GM19239 (cell line): ENCODE measurements at places on chromosomes 2 and 18.

GRCh38 chr2:193584522-193584938, 1389.8 kb upstream of the TMEFF2 start:
- no peak for DNase-seq

DNA sequence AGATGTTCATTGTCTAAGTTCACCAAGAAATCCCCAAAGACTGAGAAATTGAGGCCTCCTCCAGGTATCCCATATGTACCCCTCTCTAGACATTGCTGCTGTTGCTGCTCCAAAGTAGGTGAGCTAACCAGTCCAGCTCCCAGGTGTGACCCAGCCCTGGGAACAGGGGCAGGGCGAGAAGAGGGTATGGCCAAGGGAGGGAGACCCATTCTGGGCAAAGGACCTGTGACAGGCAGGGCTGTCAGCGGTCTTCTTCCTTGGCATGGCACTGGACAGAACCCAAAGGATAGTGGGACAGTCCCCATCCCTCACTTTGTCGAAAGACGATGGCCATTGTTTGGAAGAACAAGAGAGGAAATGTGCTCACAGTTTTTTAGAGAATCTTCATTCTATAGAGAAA, 7.2 kb upstream of the INO80C start:
- DNase-seq, result no peak

DNA sequence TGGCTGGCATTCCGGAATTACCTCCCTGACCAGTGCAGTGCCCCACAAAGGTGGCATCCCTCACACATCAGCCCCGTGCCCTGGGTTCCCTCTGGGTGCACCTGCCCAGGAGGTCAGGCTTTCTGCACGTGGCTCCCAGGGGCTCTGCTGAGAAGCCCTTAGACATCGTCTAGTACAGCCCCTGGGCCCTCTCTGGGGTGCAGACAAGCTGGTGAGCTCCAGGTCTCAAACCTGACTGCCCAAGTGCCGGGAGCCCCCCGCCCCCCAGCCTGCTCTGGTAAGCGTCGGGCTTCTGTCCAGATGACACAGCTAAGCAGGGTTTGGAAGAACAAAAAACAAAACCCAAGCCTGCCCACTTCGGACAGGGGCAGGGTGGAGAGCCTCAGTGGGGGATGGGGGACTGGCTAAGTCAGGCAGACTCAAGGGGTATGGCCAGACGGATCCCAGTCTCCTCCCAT, 20.2 kb downstream of the TWIST2 start:
- DNase-seq, result no peak

- DNase-seq, result no peak
Measured at GRCh38 chr2:195343942-195344530, 313.0 kb upstream of the SLC39A10 start.

DNA sequence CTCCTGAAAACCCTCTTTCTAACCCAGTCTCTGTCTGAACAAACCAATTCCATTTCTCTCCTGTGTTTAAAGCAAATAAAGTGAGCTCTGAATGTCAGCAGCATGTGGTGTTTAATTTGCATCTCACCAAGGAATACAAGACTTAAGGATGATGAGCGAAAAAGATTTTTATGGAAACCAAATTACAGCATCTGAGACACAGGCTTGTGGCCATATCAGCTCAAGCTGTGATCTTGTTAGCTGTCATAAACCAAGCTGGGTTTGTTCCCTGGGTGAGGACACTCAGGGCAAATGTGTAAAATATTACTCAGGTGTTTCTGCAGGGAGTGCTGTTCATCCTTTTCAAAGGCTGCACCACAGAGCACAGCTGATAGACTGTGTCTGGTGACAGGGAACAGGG, 129.3 kb upstream of the REV1 start:
- DNase-seq, result no peak

DNA sequence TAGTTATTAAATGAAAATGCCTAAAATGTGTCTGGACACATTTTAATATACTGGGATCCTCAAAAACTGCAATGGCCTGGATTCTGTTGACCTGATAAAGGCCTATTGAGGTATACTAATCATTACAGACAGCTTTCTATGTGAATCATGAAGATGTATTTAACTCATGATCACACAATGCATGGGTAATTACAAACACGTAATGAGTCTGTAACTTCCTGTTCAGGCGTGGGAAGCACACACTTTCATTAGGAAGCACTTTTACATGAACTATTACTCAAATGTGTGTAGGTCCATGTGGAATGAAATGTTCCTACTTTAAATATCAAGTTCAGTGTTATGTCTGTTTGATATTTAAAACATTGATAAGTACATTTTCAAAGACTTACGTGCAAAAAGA, 108.7 kb downstream of the NCKAP5 start:
- DNase-seq, result no peak

DNA sequence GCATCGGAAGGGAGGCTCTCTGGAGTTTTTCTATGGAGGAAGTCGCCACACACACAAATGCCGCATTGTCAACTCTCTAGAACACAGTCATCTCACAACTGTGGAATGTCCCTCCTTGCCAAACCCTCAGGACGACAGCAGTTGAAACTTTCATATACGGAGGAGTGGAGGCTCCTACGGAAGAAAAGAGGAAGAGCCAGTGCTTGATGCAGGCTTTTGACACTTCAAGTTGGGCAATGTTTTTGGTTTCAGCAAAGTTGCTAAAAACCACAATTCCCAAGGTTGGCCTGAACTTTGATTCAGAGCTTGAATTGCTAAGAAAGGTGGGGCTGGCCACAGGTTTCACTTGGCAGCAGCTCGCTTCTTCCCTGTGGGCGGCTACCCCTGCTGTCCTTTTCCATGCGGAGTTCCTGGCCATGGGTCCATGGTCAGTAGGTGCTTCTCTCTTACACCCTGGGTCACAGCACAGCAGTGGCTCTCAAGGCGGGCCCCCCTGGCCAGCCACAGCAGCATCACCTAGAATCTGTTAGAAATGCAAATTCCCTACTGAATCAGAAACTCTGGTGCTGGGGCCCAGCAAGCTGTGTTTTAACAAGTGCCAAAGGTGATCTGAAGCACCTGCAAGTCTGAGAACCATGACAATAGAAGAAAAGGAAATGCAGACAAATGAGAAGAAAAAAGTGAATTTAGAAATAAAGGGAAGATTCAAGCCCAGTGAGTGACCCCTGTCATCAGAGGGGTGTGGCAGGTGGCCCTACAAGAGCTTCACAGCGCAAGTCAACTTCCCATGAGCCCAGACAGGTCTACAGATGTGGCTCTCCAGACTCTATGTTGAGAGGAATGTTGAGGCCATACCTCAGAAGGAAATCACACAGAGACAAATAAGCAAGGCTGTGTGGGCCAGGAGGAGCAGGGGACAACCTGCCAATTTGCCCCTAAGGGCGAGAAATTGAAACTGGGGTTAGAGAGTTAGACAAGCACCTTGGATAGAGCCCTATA, 856.4 kb downstream of the RNF144A start:
- peak; percentile 7 for DNase-seq

- DNase-seq, result no peak
Measured at GRCh38 chr2:186129767-186130581, 356.1 kb upstream of the ZC3H15 start.

- no peak for DNase-seq
Measured at GRCh38 chr2:205864491-205864890, 182.2 kb downstream of the NRP2 start.

DNA sequence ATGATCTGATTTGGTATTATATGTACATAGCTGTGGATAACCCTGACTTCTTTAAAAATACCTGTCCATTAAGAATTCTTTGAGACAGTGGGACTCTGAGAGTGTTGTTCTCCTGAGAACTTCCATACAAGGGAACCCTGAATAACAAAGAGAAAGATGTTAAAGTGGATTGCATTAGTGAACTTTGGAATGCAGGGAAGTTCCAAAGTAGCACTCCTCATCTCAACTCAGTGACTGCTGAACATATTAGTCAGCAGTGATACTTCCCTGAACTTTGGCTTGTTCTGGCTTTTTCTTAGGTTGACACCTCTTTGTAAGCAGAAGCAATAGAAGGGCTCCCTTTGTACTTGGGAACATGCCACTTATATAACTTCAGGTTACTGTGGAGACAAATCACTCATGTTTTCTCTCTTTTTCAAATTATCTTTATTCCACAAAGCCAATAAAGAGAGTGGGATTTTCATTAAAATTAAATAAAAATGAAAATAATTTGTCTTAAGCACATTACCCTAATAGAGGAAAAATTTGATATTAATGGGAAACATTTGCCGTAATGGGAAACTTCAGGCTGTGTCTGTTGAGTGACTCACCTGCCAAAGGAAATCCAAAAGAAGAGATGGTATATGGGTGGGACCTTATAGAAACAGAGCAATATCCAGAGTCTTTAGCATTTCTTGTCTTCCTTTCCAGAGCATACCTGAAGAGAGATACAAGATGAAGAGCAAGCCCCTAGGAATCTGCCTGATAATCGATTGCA, 33.3 kb downstream of the CFLAR start:
- DNase-seq, result no peak

GRCh38 chr2:50722776-50723175, 309.2 kb downstream of the NRXN1 start:
- DNase-seq, result no peak

- DNase-seq, result no peak
Measured at GRCh38 chr18:519019-519879, 18.7 kb upstream of the COLEC12 start.

DNA sequence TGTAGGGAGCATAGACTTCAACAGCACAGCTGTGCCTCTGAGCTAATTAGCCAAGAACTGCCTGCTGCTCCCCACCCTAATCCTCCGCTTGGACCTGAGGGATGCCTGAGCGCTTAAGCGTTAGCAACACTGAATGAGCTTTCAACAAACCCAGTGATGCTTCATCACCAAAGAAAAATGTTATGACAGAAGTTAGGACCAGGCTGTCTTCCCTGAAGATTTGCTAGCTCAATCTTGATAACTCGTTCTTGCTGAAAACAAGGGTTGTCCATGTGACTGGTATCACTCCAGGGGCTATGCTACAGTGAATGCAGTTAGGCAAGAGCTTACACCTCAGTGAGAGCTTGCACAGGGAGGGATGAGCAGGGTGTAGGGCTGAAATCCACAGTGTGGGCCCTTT, 190.7 kb upstream of the SIX2 start:
- DNase-seq, result no peak

DNA sequence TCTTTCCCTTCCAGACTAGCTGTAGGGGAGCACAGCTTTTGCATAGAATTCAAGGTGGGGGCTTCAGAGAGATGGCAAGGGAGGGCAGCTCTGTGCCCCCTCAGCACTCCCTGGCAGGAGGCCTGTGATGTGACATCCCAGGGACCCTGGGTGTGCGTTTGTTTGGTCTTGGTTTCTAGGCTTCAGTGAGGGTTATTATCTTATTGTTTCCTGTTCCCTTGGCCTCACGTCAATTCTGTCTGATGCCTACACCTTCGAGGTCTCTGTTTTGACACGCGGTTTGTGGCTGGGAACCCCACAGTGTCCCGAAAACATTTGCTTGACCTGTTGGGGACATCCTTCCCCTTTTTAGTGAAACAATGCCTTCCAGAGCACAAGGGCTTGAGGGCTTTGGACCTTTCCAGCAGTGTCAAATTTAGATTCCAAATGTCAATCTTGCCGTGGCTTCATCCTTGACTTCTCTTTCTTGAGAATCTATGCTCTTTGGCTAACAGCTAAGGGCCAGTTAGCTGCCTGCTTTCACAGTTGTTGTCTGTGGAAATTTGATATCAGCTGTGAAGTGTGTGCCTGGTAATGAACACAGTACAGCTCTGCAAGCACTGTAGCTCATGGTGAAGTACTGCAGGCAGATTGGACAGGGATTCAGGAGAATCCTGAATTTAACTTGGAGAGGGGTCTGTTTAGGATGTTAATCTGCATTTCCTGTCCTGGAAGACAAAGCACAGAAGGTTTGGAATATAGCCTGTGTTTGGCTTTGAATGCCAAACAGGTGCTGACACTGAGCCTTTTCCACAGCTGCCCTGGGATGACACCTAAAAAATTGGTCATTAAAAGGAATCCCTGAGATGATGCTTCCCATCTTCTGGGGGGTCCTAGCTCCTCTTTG, 108.2 kb upstream of the CXCR4 start:
- no peak for DNase-seq

GRCh38 chr18:70036771-70037347, 89.2 kb upstream of the CD226 start:
- peak; percentile 27 for DNase-seq

DNA sequence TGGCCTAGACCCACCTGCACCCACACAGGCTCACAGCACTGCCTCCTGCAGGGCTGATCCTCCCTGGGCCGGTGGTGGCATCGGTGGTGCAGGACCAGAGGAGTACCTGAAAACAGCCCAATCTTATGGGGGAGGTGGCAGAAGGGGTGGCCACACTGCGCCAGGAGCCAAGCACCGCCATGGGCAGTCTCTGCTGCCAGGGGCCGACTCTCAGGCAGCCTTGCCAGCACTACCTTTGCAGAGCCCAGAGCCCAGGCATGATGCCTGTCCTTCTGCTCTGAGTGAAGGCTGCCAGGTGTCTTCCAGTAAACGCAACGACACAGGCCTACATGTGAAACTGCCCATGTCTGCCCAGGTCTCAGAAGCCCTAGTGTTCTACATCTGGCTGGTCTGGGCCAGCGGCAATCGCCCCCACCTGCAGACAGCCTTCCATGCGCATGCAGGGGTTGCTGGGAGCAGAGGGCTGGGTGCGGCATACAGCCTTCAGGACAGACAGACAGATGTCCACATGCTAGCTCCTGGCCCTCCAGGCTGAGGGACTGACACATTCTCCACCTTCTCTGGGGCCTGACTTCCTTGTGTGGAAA, 6.8 kb downstream of the HS6ST1 start:
- DNase-seq, result no peak

- DNase-seq, result no peak
Measured at GRCh38 chr2:202036601-202037037, 3.0 kb downstream of the FZD7 start.

DNA sequence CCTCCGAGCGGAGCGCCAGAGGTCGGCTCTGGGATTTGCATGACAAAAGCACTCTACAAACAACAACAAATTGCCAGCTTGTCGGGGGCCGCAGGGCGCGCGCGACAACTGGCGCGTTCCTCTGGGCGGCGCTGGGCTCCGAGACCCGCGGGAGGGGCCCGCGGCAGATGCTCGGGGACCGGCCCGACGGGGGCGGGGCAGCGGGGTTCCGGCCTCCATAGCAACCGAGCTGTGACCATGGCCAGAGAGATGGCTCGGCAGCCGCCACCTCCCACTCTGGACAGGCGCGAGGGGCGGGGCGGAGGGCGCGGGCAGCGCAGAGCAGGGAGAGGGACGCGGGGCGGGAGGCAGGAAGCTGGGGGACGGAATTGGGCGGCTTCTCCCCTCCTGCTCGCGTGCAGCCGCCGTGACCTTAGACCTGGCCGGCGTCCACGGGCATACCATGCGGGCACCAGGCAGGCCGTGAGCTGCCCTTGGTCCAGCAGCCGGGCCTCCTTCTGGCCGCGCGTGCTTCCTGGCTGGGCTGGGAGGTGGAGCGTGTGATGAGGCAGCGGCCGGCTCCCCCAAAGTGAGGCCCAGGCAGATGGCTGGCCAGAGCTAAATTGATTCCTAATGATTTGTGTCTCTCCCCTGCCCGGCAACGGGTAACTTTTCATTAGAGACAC, 171.5 kb downstream of the CELF4 start:
- no peak for DNase-seq

DNA sequence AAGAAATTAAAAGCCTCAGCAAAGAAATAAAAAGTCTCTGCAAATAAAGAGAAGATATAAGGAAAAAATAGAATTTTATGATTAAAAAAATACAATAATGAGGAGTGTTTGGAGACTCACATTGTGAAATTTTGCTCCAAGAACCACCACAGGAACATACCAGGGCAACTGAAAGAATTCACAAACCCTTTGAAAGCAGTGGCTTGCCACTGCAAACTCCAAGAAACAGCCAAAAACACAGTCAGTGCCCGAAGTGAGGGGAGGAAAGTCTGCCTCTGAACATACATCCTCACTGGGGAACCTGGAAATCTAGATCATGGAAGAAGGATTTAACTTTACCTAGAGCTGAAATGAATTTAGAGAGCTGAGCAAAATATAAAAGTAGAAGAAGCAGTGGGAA, 33.1 kb downstream of the EVA1A start:
- no peak for DNase-seq
